Stimulated activated CD8-positive, alpha-beta memory T cell treated with anti-CD3 and anti-CD28 coated beads, Interleukin-7, amount 100 ng/mL, for 1 hour (primary cell): ENCODE measurements at places on chromosomes 1 and 21.

DNA sequence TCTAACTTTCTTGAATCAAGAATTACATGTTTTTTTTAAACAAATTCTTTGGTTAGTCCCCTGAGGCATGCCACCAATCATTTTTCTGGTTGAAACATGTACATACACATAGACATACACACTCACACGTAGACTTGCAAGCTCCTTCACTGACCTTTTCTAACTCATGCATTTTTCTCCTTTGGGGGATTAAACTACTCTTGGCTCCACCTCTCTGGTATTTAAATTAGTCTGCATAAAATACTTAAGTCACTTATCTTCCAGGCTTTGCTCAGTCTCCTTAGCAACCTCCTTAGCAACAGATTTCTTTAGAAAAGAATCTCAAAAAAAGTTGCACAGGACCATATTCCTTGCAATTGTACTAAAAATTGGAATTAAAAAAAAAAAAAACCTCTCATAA is 440.9 kb upstream of the LRRC7 start:
- no peak for DNase-seq

GRCh38 chr1:220966881-220967611 is 87.8 kb downstream of the HLX start:
- DNase-seq = no peak

DNA sequence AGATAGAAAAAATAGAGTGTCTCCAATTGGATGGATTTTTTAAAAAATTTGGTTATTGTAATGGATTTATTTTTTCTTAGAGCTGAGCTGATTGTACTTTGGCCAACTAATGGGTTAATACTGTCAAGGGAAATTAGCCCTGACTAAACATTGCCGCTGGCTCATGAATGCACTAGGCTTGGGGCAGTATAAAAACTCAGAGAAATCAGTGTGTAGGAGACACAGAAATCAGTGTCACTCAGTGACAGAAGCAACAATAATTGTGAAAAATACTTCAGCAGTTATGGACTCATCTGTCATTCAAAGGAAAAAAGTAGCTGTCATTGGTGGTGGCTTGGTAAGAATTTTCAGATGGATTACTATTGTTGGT is at the start of gene KMO:
Gene KMO, plus strand, starts transcription at position 217 of the 370 bp plus-strand sequence. Its CDS starts 67 bp downstream, at position 284.
- no peak for DNase-seq

DNA sequence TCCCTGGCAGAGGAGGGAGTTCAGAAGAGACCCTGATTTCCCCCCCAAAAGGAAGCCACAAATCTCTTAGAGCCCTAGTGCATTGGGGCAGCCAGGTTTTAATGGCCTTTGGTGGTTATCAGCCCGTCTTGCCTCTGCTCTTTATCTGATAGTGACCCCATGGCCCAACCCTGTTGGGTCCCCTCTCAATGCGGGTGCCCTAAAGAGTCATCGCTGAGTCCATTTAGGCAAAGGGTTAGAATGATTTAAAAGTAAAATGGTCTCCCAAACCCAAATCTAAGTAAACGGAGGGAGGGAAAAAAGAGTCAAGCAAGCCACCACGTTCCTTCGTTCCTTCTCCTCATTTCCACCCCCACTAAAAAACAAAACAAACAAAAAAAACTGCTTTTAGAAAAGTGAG is 164.0 kb downstream of the RUNX1 start:
- no peak for DNase-seq

DNA sequence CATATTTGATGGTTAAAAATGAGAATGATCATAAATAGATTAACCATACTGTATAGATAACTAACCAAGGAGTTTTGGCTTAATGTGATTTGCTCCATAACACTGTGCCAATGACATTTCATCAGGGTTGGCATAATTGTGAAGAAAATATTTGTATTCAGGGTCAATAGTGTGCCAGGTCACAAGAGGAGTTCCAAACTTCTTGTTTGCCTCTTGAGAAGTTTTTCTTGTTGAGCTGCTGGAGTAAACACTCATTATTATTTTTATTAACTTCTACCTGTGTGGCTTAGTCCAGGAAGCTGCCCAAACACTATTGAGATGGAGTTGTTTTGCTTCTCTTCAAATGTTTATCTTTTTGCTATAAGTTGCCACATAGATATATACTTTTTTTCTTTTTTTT is 7.5 kb downstream of the MAP7D1 start:
- no peak for DNase-seq

- DNase-seq = no peak
Observed at GRCh38 chr1:115706587-115707425, 61.7 kb downstream of the CASQ2 start.

DNA sequence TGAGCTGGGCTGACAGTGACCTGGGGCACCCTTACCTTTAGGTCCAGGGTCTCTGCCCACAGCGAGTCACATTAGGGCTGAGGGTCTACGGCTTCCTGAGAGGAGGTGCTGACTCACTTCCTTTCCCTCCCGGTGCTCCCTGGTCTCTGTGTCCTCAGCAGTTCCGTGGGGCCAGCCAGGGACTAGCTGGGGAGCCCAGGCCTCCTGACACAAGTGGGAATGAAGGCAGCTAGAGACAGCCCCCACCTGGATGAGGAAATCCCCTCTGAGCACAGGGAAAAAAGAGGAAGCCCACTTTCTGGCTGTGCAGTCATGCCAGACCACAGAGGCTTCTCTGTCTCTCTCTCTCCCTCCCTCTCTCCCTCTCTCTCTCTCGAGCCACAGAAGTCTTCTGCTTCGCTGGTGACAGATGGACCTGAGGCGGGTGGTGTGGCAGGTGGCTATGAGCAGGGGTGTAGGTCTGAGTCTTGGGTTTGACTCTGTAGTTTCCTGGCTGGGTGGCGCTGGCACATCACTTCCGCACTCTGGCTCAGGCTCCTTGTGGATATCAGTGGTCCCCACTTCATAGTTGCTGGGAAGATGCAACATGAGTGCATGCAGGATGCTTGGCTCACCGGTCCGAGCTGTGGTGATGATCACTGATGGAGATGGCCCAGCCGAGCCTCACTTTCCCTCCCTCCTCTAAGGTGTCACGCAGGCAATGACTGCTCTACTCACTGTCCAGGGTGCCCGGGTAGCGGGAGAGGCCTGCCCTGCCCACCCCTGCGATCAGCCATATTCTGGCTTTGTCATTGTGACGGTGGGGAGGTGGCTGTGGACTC is 3.5 kb downstream of the SLC66A1 start:
- no peak for DNase-seq

GRCh38 chr21:34885626-34886239 is 163.4 kb downstream of the RUNX1 start:
- DNase-seq = no peak

- DNase-seq = no peak
Observed at GRCh38 chr1:57012315-57012714, 46.5 kb upstream of the C8B start.

DNA sequence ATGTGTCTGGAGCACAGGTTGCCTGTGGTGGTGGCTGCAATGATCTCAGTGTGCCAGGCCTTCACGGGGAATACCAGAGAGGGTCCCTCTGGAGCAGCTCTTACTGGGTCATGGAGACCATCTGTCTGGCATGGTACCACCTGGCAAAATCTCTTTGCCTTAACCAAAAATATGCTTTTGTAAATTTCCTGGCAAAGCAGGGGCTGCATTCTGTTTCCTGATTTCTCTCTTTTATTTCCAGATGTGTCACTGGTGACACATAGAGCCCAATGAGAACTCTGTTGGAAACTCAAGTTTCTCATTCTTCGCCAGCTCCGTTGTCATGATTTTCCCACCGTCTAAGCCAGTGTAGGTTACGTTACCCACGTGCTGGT is 136.5 kb downstream of the FGGY start:
- no peak for DNase-seq

- no peak for DNase-seq
Observed at GRCh38 chr21:43919871-43920801, 55.1 kb downstream of the AGPAT3 start.

DNA sequence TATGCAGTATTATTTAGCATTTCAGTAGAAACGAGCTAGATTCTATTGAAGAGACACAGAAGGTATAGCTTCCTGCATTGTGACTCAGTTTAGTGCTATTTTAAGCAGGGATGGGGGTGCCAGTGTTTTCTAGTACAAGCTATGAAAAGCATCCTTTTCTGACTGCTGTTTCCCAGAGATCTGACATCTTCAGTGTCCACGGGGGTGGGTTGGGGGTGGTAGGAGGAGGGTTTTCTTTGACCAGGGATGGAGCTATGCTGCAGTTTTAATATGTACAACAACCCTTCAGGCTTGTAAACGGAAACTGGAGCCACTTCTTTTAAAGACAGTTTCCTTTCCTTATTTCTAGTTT is 2.7 kb upstream of the NEGR1 start:
- DNase-seq = no peak

- DNase-seq = no peak
Observed at GRCh38 chr21:28770867-28771661, 221.6 kb downstream of the LTN1 start.

DNA sequence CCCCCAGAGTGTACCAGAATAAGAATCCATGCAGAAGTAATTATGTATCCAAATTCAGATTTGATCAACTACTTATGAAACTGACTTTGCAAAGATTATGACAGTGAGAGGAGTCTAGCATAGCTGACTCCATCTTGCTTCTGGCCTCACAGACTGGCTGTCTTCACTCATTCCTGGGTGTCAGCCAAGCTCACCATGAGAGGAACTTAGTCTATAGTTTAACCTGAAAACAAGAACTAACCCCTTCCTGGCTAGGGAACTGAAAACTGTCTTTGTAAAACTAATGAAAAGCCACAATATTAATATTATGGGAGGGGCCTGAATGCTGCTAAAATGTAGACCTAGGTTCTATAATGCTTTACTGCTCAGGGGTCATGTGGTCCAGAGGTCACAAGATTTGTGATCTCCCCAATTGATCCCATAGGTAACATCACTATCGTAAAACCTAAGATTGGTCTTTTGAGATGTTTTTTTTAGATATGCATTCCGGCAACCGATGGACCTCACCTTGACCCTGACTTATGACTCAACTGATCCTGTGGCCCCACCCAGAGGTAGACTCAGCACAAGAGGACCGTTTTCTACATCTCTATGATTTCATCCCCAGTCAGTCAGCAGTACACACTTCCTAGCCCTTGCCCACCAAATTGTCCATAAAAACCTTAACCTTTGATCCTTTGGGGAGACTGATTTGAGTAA is 55.2 kb downstream of the ATP1B1 start:
- DNase-seq = no peak

GRCh38 chr1:61481315-61481715 is 243.6 kb downstream of the TM2D1 start:
- no peak for DNase-seq

DNA sequence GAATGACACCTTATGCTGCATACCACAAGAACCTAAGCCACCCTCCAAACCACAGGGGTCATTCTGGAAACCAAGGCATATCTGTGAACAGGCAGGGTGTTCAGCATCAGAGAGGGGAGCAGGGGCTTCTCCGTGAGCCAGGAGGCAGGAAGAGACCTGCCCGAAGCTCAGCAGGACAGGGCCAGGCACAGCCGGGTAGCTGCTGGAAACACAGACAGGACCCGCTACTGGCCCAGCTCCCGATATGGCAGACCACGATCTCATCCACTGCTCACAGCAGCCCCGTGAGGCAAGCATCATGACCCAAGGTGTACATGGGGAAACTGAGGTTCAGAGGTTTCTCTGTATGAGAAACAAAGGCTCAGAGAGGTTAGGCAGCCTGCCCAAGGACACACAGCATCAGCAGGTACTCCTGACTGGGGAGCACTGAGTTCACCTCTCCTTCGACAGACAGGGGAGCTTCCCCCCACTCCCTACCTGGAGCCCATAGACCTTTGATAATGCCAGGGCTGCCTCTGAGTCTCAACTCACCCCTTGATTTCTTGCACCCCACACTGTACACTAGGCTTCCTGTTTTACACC is 317.7 kb downstream of the MATN1 start:
- no peak for DNase-seq

- DNase-seq = no peak
Observed at GRCh38 chr1:107251839-107252238, 111.0 kb downstream of the NTNG1 start.

GRCh38 chr21:32214654-32215305 is 64.1 kb downstream of the MIS18A start:
- no peak for DNase-seq

DNA sequence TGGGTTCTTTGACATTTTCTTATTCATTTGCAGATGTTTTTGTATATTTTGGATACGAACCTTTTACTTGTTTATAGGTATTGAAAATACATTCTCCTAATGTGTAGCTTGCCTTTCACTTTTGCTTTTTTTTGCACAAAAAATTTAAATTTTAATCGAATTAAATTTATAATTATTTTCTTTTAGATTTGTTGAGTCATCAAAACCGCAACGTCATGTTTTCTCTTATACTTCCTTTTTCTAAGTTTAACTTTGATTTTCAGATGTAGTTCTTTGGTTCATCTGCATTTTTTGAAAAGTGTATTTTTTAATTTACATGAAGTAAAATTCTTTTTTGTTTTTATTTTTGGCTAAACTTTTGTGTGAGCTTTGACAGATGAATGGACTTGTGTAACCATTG is 243.7 kb upstream of the DPYD start:
- no peak for DNase-seq

DNA sequence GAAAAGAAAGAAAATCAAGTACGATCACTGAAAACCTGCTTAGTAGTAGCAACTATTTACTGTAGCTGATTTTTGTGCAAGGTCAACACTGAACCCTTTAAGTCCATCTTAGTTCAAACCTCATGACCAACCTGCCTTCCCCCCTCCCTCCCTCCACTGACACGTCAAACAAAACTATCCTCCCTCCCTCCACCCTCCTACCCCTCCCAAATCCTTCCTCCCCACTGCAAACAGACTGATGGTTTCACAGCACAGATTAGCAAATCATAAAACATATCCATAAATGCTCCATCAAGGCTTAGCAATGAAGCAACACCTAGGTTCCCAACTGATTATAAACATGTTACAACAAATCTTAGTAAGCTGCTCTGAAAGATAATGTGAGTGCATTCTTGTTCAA is 164.3 kb upstream of the GREM2 start:
- DNase-seq = no peak

DNA sequence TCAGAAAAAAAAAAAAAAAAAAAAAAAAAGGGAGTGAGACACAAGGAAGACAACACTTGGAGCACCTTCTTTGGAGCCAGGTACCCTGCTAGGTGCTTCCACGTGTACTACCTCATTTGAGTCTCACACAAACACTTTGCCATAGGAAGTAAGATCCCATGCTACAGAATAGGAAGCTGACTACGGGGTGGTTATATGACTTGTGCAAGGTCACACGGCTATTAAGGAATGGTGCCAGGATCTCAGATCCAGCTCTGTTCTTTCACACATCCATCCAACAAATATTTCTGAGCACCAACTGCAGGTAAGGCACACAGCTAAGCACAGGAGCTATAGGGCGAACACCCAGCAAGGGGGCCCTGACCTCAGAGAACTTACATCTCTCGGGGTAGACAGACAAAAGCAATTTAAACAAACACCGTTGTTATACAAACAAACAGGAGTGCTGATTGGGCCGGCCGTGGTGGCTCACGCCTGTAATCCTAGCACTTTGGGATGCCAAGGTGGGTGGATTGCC is 22.4 kb downstream of the PTAFR start:
- no peak for DNase-seq

- DNase-seq = no peak
Observed at GRCh38 chr1:218426343-218426657, 81.2 kb downstream of the TGFB2 start.
